ENCODE measurements at places on chromosomes 16 and 17.

- no peak for DNase-seq
Measured at GRCh38 chr17:15464231-15464985, 3.0 kb downstream of the CDRT4 start.

- no peak for DNase-seq
Measured at GRCh38 chr17:70521821-70522256, 352.5 kb downstream of the KCNJ2 start.

- DNase-seq: no peak
Measured at GRCh38 chr16:65532258-65532657, 410.4 kb upstream of the CDH11 start.

GRCh38 chr16:26747760-26748159 lies 319.0 kb upstream of the C16orf82 start:
- no peak for DNase-seq

DNA sequence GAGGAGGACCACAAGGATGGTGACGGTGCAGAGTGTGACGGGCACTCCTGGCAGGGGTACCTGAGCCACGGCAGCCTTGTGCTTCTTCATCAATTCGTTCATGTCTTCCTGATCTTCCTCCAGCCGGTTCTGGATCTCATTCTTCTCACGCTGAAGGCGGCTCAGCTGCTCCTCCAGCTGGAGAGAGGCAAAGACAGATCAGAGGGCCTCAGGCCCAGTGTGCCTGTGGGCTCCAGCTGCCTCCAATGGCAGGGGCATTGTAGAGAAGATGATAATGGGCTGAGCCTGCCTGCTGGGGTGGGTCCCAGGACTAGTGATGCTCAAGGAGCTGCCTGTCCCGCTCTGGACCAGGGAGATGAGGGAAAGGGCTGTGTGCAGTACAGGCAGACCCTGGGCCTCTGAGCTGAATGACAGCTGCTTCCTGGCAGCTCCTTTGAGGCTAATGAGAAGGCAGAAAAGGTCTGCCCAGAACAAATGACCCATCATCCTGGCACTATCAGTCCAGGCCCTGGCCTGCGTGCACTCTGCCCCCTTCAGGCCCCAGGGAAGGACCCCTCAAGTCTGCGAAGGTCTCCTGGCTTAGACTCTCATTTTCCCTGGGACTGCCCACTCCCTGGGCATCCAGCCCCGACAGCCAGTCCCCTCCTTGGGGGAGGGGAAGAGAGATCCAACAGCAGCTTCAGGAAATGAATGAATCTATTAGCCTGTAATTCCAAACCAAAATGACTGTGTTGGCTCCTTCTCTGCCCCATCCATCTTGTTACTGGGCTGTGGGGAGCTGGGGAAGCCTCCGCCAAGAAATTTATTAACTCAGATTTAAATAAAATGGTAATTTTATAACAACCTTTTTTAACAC lies 48.0 kb downstream of the PIPOX start:
- DNase-seq: no peak

GRCh38 chr16:16101585-16101984 lies 121.7 kb downstream of the ABCC6 start:
- no peak for DNase-seq
